Activated CD8-positive, alpha-beta memory T cell treated with anti-CD3 and anti-CD28 coated beads for 4 hours (primary cell): ENCODE measurements at places on chromosomes 1 and 21.

- DNase-seq: no peak
These were observed 17.0 kb downstream of the C1orf159 start for GRCh38 chr1:1098681-1099421.

- DNase-seq: no peak
These were observed 39.7 kb upstream of the TIAM1 start for GRCh38 chr21:31383770-31384169.

GRCh38 chr1:94887603-94888171 lies 39.2 kb downstream of the CNN3 start:
- no peak for DNase-seq

DNA sequence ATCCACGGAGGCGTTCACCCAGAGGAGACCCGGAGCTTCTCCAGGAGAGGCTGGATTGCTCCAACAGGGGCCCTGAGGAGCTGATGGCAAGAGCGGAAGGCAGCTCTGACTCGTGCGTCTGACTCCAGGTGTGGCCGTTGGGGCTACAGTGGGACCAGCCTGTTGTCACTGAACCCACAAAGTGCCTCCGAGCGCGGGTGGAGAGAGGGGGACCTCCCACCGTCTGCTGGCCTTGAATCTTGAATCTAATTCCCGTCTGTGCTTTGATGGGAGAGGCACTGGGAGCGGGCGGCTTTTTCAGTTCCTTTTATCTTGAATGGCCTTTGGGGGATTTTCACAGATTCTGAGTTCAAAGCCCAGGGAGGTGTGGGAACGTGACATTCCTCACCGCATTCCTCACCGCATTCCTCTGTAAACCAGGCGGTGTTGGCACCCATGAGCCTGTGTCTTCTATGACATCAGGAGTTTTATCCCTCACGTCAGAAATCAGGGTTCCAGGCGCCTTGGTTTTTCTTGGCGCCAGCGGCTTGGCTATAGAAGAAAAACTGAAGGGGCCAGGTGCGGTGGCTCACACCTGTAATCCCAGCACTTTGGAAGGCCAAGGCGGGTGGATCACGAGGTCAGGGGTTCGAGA lies 39.2 kb upstream of the COL18A1 start:
- DNase-seq: no peak

DNA sequence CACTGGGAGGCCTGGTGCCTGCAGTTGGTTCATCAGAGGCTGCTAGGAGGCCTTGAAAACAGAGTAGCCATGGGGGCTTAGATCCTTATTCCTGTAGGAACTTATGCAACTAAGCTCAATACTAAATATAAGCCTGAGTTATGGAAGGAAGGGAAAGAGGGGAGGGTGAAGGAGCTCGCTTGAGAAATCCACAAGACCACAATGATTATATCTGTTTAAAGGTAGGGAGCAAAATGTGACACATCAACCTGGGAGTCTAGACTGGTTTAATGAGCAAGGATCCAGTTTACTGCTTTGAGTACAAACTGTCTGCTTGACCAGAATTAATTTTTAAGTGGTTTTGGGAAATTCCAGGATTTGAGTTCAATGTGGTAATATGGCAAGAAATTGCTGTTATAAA lies 20.4 kb upstream of the ANGPTL7 start:
- DNase-seq: no peak
